ENCODE measurements at places on chromosomes 1 and 21.

DNA sequence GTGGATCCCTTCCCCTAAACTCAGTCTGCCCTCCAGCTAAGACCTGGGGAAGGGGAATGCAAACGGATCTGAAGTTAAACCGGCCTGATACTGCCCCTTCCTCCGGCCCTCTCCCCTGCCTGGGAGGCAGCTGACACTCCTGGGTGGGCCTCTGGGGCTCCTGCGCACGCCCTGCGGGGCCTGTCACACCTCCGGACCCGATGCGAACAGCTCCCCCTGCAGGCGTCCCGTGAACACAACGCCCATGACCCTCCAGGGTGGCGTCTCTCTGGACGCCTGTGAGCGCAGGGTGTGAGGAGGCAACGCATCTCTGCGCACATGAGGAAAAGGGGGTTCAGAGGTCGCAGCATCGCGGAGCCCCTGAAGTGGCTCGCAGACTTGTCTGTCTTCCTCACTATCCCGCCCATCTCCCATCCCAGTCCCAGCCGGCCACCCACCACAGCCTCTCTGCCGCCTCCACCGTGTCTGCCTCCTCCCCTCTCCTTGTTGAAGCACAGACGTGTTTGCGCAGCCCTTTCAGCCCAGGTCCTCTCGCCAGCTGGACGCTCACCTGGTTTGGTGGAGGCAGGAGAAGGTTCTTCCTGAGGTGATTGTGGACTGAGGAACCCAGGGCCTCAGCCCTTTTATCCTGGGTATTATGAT is 421 bp upstream of the LCE3A start:
- H3K4me3 ChIP-seq: no peak overlapping the region
- no peak for DNase-seq
- H3K36me3 ChIP-seq: no peaks in the 10 kb centered on the region
- H3K4me1 ChIP-seq: no peaks in the 10 kb centered on the region

DNA sequence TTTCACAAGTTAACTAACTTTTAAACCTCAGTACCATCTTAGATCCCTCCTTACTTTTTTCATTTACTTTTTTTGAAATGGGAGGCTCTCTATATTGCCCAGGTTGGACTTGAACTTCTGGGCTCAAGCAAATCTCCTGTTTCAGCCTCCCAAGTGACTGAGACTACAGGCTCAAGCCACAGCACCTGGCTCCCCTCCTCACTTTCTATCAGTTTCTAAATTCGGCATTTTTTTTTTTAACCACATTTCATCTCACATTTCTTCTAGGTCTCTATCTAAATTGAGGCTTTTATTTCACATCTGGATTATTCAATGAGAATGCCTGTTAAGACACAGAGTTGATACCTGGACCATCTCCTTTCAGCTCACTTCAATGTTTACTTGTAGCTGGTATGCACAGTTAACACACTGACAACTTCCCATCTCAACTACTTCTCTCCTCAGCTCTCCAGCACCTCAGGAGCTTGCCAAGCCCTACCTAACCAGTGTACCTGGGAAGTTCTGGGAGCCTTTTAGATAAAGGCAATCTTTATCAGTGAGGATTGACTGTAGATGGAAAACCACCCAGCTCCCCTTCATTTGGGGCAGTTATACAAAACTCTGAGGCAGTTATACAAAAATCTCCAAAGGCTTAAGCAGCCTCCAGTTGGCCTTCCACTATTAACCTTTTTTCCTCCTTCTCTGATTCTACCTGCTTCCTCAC is 3.4 kb downstream of the USP33 start:
- no peak overlapping the region for H3K4me3 ChIP-seq
- no peak overlapping the region for H3K27ac ChIP-seq
- no peaks in the 10 kb centered on the region for H3K36me3 ChIP-seq
- H3K4me1 ChIP-seq: no peaks in the 10 kb centered on the region
- peak; percentile 53 for DNase-seq

GRCh38 chr1:51564124-51564523 is 45.1 kb upstream of the EPS15 start:
- H3K27ac ChIP-seq: no peak overlapping the region
- no peaks in the 10 kb centered on the region for H3K4me1 ChIP-seq
- no peaks in the 10 kb centered on the region for H3K27me3 ChIP-seq
- no peak for DNase-seq
- H3K4me3 ChIP-seq: no peak overlapping the region

GRCh38 chr1:12549460-12550349 is 68.3 kb downstream of the DHRS3 start:
- no peaks in the 10 kb centered on the region for H3K36me3 ChIP-seq
- no peak for DNase-seq
- no peaks in the 10 kb centered on the region for H3K27me3 ChIP-seq
- no peak overlapping the region for H3K4me3 ChIP-seq

DNA sequence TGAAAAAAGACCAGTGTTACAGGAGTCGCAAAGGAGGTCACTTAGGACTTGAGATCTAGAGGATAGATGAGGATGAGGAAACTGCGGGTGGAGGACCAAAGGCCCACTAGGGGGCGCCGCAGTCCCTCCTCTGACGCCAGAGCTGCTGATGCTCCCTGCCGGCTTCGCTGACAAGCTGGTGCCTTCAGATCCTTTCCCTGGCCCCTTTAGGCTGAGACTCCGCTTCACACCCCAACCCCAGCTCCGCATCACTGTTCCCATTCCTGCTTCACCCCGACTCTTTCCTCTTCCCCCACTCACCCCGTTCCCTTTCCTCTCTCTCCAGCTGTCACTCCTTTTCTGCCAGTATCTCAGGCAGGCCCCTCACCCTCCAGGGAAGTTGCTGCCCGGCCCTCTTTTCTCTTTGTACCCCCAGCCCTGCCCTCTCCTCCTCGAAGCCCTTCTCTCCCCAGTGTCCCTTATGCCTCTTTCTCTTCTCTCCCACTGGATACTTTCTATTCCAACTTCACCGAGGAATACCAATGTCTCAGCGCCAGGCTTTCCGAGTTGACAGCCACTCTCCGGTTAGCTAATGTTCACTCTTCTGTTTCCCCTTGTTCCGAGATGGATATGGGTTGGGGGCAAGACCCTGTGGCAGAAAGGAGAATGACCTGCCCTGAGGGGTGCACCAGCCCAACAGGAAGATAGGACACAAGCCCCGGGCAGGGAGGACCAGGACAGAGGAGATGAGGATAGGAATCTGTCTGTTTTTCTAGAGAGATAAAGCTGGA is 4.5 kb downstream of the KCNJ9 start:
- H3K4me1 ChIP-seq: no peaks in the 10 kb centered on the region
- H3K4me3 ChIP-seq: no peak overlapping the region
- peak; percentile 96 for DNase-seq
- H3K36me3 ChIP-seq: no peaks in the 10 kb centered on the region

GRCh38 chr21:39863111-39863510 is 4.1 kb upstream of the PCP4 start:
- no peak for DNase-seq
- no peaks in the 10 kb centered on the region for H3K36me3 ChIP-seq
- no peak overlapping the region for H3K4me3 ChIP-seq
- H3K4me1 ChIP-seq: peaks cover 3% of the 10 kb centered on the region

DNA sequence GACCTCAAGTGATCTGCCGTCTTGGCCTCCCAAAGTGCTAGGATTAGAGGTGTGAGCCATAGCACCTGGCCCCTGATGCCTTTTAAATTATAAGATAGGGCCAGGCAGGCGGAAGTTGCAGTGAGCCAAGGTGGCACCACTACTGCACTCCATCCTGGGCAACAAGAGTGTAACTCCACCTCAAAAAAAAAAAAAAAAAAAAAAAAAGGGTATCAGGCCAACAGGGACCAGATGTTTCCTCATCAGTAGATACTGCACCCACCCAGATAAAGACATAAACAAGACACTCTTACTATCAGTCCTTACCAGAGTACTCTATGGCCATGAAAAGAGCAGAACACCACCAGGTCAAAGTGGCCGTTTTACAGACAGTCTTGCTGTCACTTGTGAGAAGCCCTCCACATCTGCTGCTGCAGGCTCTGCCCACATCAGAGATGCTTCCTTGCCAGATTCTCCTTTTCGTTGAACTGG is 3.3 kb downstream of the C21orf58 start:
- H3K4me1 ChIP-seq: no peaks in the 10 kb centered on the region
- no peak for DNase-seq
- no peak overlapping the region for H3K27ac ChIP-seq
- H3K27me3 ChIP-seq: no peaks in the 10 kb centered on the region
- H3K36me3 ChIP-seq: no peaks in the 10 kb centered on the region

DNA sequence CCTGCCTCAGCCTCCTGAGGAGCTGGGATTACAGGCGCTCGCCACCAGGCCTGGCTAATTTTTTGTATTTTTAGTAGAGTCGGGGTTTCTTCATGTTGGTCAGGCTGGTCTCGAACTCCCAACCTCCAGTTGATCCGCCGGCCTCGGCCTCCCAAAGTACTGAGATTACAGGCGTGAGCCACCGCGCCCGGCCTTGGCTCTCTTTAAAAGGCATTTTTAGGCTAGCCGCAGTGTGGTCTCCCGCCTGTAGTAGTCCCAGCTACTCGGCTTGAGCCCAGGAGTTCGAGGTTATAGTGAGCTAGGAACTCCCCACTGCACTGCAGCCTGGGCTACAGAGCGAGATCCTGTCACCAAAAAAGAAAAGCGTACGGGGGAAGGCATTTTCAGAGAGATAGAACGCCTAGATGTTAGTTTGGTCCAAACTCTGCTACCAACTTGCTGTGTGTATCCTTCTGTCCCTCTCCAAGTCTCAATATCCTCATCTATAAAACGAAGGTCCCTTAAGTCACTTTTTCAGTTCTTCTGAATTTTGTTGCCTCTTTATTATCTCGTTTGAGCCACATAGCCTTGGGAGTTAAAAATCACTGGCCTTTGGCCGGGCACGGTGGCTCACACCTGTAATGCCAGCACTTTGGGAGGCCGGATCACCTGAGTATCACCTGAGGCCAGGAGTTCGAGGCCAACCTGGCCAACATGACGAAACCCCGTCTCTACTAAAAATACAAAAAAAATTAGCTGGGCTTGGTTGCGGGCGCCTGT is 734 bp downstream of the MED18 start:
- DNase-seq: peak; percentile 83
- H3K36me3 ChIP-seq: peaks cover 19% of the 10 kb centered on the region
- peak overlapping the region; percentile 94 for H3K4me3 ChIP-seq
- no peaks in the 10 kb centered on the region for H3K27me3 ChIP-seq
- H3K27ac ChIP-seq: peak overlapping the region; percentile 16

GRCh38 chr1:20380616-20381035 is 90.0 kb downstream of the VWA5B1 start:
- no peaks in the 10 kb centered on the region for H3K36me3 ChIP-seq
- DNase-seq: no peak
- no peaks in the 10 kb centered on the region for H3K4me1 ChIP-seq
- H3K4me3 ChIP-seq: no peak overlapping the region
